ENCODE measurements at places on chromosomes 7 and 10.

GRCh38 chr10:36577126-36577525, 548.3 kb upstream of the ANKRD30A start:
- DNase-seq: no peak

GRCh38 chr10:7285522-7286322, 125.1 kb downstream of the SFMBT2 start:
- no peak for DNase-seq

- DNase-seq: no peak
These were observed 500.4 kb downstream of the MAGI2 start for GRCh38 chr7:78953090-78953489.

- DNase-seq: no peak
These were observed 66.2 kb downstream of the TBXAS1 start for GRCh38 chr7:139895141-139895829.

DNA sequence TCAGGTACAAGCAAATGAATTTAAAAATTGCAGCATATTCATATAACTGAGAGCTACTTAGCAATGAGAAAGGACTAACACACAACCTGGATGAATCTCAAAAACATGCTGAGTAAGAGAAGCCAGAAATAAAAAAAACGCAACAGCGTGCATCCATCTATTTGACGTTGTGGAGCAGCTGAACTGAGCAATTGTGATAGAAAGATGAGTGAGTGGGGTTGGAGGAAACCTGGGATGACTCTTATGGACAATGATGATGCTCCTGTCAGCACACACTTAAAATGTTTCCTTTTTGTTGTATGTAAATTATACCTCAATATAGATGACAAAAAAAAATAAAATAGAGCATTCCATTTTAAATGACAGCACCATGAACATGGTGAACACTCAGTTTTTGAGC, 36.0 kb upstream of the AKR1E2 start:
- DNase-seq: no peak

GRCh38 chr7:151059367-151060112, at the start of gene SLC4A2:
TSS of gene SLC4A2 (plus strand) at chr7:151059589. CDS start at chr7:151061988, 2,399 bp downstream.
- no peak for DNase-seq
